ENCODE measurements at places on chromosomes 1 and 21. TPM values are rescaled to one million over a fixed set of nuclear protein-coding genes. Genes with fewer than 3 reads are reported as not detected.

Gene CCDC30
- total RNA-seq = 1.4 TPM

Gene CRYBG2
- 63.3 TPM for total RNA-seq

Gene ARHGEF16
- 35.6 TPM for total RNA-seq

DNA sequence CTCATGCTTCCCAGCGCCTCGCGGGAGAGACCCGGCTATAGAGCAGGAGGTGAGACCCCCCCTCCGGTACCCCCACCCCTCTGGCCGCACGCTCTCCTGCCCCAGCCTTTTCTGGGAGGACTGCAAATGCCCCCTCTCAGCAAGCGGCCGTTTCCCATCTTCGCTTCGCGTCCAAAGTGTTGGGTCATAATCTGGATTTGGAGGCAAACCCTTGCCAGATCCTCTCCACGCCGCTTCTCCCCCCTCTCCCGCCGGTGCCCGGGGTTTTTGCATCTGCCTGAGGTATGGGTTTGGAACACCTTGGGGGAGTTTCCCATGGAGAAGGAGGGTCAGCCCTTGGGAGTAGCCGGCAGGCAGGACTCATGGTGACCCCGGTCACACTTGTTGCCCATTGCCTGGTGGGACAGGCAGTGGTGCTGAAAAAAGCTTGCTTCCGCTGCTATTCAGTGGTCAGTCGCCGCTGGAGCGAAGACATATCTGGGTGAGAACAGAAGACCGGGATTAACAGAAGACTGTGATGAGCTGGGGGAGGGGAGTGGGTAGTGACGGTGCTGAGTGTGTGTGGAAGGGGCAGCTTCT, 935 bp downstream of the KCNK2 start:
- no peaks in the 10 kb centered on the region for H3K36me3 ChIP-seq
- peaks cover 3% of the 10 kb centered on the region for H3K27me3 ChIP-seq
- no peaks in the 10 kb centered on the region for H3K4me1 ChIP-seq
- DNase-seq = no peak

GRCh38 chr1:193562121-193562520, 375.7 kb upstream of the B3GALT2 start:
- H3K4me1 ChIP-seq = no peaks in the 10 kb centered on the region
- H3K4me3 ChIP-seq = no peak overlapping the region
- H3K27ac ChIP-seq = no peak overlapping the region
- no peaks in the 10 kb centered on the region for H3K27me3 ChIP-seq

- H3K36me3 ChIP-seq = no peaks in the 10 kb centered on the region
- H3K4me3 ChIP-seq = no peak overlapping the region
- H3K4me1 ChIP-seq = no peaks in the 10 kb centered on the region
These were observed 2.6 kb downstream of the NDC1 start for GRCh38 chr1:53835491-53835890.

- no peaks in the 10 kb centered on the region for H3K36me3 ChIP-seq
- H3K4me3 ChIP-seq = no peak overlapping the region
- no peak overlapping the region for H3K27ac ChIP-seq
- no peaks in the 10 kb centered on the region for H3K27me3 ChIP-seq
- no peak for DNase-seq
These were observed 108.8 kb downstream of the SMYD3 start for GRCh38 chr1:246398126-246398813.
